ENCODE measurements at places on chromosomes 2 and 18. TPM values are rescaled to one million over a fixed set of nuclear protein-coding genes. Genes with fewer than 3 reads are reported as not detected.

The ALPP gene
- not detected for total RNA-seq

The DRC1 gene
- not detected for total RNA-seq

The PRR30 gene
- not detected for total RNA-seq

The CCL20 gene
- total RNA-seq: 3.6 TPM

The DSG2 gene
- 9.9 TPM for total RNA-seq

The ASPRV1 gene
- total RNA-seq: 0.18 TPM

The CD8B2 gene
- not detected for total RNA-seq

The POTEI gene
- total RNA-seq: not detected

The PXDN gene
- 3.1 TPM for total RNA-seq

The TBR1 gene
- under 0.01 TPM for total RNA-seq

The SCN2A gene
- total RNA-seq: not detected

The HRH4 gene
- total RNA-seq: not detected

The TBC1D8 gene
- 19.5 TPM for total RNA-seq

The SP3 gene
- total RNA-seq: 63.9 TPM

The EML4 gene
- total RNA-seq: 22.8 TPM

The ANKRD36 gene
- 9.3 TPM for total RNA-seq

The WNT10A gene
- 19.1 TPM for total RNA-seq

The MAP2 gene
- 8.5 TPM for total RNA-seq

All from esophagus squamous epithelium (tissue), 5 donors.